ENCODE measurements at places on chromosomes 12 and 14.

GRCh38 chr14:47269756-47270492, 405.5 kb downstream of the MDGA2 start:
- H3K27ac ChIP-seq = no peak overlapping the region
- no peaks in the 10 kb centered on the region for H3K27me3 ChIP-seq
- no peaks in the 10 kb centered on the region for H3K36me3 ChIP-seq

DNA sequence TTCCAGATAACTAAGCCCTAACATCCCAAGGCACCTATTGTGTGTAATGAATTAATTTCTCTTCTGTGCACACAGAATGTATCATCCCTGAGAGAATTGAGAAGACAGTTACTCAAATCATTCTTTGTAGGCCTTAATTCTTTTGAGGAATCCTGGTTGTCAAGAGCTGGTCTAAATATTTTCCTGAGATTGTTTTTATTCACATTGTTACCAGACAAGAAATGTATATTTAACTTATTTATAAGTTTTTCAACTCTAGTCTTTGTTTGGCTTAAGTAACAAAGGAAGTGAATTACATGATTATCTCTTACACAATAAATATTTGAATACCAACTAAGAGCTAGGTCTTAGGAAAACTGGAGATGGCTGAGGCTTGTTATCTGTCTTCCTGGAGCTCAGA, 169.4 kb downstream of the DACT1 start:
- H3K27me3 ChIP-seq = no peaks in the 10 kb centered on the region
- no peak overlapping the region for H3K27ac ChIP-seq
- no peak for DNase-seq
- H3K36me3 ChIP-seq = no peaks in the 10 kb centered on the region

DNA sequence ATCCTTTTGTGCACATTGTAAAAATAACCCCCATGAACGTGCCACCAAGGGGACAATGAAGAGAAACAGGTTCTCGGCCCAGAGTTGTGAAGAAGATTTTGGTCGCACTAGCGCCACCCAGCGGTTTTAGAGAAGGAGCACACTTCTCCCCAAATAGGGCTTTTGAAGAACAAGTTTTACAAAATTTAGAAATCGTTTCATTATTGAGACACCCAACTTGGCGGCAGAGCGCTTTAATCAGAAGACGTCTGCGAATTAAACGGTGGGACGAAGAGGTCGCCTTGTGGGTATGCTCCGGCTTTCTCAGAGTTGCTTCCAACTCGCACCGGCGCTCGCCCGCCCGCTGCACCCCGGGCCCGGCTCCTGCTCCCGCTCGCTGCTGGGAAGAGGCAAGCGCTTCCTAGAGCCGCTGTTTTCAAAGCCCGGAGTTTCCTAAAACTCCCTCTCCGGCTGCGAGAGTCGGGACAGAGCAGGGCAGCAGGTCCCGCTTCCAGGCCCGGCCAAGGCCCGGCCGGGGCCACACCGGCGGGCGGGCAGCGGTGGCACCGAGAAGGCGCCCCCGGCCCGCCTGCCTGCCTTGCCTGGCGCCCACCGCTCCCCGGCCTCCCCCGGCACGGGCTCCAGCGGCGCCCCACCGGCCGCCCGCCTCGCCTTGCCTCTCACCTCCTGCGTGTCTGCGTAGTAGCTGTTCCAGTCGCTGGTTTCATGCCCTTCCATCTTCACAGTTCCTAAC, 645 bp downstream of the FOXA1 start:
- H3K4me1 ChIP-seq = no peaks in the 10 kb centered on the region
- H3K4me3 ChIP-seq = peak overlapping the region; percentile 54
- peak; percentile 91 for DNase-seq
- H3K27ac ChIP-seq = peak overlapping the region; percentile 91

DNA sequence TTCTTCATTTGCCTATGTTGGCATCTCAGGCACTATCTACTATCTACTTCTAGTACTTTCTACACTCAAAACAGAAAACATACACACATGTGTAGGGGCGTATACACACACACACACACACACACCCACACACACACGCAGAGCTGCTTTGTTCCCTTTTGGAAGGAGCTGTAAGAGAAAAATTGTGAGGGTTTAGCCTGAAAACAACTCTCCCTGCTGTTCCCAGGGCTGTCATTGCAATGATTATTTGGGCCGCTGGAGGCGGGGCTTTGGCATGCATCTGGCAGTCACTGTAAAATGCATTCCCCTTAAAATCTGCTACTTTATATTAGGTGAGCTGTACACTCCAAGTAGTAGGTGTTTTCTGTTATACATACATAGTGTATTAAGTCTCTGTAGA, 29.1 kb upstream of the SLC38A2 start:
- no peak for DNase-seq
- H3K4me1 ChIP-seq = peaks cover 18% of the 10 kb centered on the region
- no peaks in the 10 kb centered on the region for H3K36me3 ChIP-seq
- no peak overlapping the region for H3K4me3 ChIP-seq

DNA sequence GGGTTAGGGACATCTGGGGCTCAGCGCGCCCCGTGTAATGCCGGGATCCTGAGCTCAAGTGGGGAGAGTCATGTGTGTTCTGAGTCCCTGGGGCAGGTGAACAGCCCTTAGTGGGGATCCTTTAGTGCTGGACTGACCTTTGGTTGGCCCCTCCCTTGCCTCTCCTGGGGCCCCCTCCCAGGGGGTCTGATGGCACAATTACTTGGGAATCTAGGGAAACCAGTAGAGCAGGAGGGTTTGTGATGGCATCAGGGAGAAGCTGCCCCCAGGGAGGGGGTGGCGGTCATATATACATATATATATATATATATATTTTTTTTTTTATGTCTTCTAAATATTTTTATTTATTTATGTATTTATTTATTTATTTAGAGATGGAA, at the start of gene MORN3:
MORN3 (minus strand) TSS at position 134 of the 380 bp plus-strand sequence. CDS start 171 bp downstream, outside the sequence.
- no peak for DNase-seq
- no peaks in the 10 kb centered on the region for H3K36me3 ChIP-seq
- no peak within 1 kb of the TSS for H3K27ac ChIP-seq
- H3K27me3 ChIP-seq = no peaks in the 10 kb centered on the region
- no peak within 1 kb of the TSS for H3K4me3 ChIP-seq
- no peaks in the 10 kb centered on the region for H3K4me1 ChIP-seq

GRCh38 chr12:28313631-28314030, 123.4 kb downstream of the CCDC91 start:
- no peak overlapping the region for H3K27ac ChIP-seq
- H3K4me3 ChIP-seq = no peak overlapping the region
- H3K27me3 ChIP-seq = no peaks in the 10 kb centered on the region
- no peaks in the 10 kb centered on the region for H3K4me1 ChIP-seq

DNA sequence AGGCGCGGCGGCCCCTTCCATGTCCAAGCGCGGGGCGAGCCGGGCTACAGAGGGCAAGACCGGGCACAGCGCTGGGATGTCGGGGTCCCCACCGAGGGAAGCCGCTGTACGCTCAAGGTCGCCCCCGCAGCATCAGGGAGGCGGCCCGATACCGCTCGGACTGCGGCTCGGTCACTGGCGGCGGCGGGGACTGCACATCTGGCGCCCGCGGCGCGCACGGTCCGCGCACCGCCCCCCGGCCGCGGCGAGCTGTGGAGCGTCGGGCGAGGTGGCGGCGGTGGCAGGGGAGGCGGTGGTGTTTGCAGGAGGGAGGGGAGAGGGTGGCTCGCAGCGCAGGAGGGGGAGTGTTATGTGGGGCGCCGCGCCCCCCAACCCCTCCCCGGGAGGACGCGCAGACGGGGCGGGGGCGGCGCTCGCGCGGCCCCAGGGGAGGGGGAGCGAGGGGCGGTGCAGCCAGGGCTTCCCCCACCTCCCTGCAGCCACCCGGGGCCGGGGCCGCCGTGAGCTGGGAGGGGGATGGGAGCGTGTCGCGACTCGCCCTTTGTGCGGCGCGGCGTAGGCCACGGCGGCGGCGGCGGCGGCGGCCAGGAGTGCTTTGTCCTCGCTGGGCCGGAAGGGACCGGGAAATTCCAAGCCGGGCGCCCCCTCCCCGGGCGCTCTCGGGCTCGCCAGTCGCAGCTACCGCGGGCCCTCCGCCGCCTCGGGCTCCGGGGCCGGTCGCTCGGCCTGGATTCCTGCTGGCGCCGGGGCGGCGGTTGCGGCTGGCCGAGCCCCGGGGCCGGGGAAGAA, at the start of gene NUAK1:
NUAK1 (minus strand) TSS at position 322 of the 789 bp plus-strand sequence; CDS start at position 21, 301 bp downstream.
- peak within 1 kb of the TSS; percentile 62 for H3K4me3 ChIP-seq
- peak within 1 kb of the TSS; percentile 68 for H3K27ac ChIP-seq
- H3K4me1 ChIP-seq = no peaks in the 10 kb centered on the region
- no peaks in the 10 kb centered on the region for H3K36me3 ChIP-seq
- peaks cover 11% of the 10 kb centered on the region for H3K27me3 ChIP-seq
- DNase-seq = peak; percentile 52

Measured in colonic mucosa (tissue), 4 donors.